Esophagus mucosa (tissue), 1 donor: ENCODE measurements at places on chromosomes 5 and 9.

DNA sequence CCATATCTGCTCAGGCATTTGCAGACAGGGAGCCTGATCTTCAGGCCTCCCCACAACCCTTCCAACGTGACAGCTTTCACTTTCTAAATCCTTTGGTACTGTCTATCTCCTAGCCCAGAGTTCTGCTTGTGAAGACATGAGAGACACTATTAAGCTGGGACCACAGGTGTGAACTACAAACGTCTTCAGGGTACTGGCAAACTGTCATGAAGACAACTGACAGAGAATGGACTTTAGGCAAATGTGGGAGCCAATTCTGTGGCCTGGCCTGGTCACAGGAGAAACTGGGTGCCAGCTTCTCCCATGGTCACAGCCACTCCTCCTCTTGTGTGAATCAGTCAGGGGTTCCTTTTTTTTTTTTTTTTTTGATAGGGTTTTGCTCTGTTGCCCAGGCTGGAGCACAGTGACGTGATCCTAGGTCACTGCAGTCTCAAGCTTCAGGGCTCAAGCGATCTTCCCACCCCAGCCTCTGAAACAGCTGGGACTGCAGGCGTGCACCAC, 10.4 kb downstream of the TRIM14 start:
- peak; percentile 29 for ATAC-seq

GRCh38 chr9:96363175-96363967, 20.1 kb downstream of the SLC35D2 start:
- ATAC-seq: no peak

DNA sequence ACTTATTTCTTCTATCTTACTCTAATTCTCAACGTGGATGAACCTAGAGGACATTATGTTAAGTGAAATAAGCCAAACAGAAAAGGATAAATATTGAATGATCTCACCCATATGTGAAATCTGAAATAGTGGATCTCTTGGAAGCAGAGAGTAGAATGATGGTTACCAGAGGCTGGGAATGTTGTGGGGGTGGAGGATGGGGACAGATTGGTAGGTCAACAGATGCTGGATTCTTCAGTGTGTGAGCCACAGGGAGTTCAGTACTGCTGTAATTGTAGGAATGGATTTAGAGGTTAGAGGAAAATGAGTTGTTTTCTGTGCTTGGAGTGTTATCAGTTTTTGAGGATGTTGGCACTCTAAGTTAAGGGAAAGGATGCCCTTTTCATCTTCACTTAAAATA, 190.6 kb downstream of the FBXL7 start:
- ATAC-seq: no peak

DNA sequence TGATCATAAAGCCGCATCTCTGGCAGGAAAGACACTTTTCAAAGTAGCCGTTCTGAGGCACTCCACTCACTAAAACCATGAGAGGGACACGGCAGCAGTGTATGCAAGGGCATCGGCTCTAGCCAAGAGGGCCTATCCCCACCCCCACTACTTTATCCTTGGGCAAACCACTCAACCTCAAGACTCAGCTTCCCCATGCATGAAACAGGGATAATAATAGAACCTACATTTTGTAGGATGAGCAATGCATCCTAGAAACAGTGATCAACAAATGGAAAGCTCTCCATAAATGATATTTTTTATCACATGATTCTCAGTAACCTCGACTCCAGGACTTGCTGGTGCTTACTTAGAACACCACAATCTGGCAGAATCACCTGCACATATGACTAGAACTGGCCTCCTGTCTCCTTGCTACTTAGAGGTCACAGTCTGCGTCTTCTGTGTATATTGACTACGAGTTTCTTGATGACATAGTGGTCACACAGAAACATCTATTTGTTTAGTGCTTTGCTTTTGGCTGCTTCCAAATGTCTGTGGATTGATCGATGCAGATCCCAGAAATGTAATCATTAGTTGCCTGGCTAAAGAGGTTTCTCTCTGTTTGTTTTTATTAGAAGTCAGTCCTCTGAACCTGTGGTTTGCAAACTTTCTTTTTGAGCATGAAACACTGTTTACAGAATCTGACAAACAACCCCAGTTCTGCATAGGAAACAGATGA, 102.1 kb downstream of the LHFPL2 start:
- no peak for ATAC-seq

GRCh38 chr5:124561451-124561850, 185.0 kb downstream of the ZNF608 start:
- ATAC-seq: no peak

DNA sequence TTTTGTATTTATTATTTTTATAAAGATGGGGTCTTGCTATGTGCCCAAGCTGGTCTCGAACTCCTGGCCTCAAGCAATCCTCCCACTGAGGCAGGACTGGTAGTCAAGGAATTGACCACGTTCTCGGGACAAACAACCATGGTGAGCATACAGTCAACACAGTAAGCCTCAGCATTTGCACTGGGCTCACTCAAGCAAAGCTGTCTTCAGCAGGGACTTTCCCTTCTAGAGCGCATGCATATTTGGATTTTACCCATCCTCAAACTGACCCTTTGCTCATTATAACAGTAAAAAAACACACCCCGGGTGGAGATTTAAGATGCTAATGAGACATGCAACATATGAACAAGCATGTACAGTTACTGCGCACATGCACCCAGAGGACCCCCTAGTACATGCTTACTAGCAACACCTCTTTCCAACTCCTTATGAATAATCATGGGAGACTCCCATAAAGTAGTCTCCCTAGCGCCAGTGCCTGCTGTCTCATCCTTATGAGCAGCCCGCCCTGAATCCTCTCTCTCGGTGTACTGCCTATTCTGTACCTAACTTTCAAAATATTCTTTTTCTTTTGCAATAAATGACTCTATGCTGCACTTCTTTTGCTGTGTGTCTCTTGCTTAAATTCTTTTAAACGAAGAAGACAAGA, 41.5 kb downstream of the C5orf22 start:
- ATAC-seq: no peak

- ATAC-seq: no peak
Measured at GRCh38 chr5:137431051-137431450, 68.1 kb downstream of the SPOCK1 start.
